ENCODE measurements at places on chromosomes 1 and 21.

DNA sequence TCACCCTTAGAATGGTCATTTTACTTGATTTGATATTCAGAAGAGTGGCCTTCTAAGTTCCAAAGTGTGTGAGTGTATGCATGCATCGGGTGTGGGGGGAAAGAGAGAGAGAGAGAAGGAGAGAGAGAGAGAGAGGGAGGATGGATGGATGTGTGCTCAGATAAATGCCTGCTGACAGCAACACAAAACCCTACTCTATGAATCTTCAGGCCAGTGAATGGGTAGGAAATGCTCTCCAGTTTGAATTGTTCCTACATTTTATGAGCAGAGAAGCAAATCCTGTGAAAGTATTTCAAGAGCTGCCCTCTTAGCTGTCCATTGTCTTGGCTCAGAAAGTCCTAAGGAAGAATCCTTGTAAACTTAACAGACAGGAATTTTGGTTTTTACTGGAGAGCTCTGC is 7.4 kb downstream of the JAM2 start:
- H3K36me3 ChIP-seq, result no peaks in the 10 kb centered on the region
- H3K27ac ChIP-seq, result no peak overlapping the region

- peaks cover 35% of the 10 kb centered on the region for H3K27me3 ChIP-seq
- H3K27ac ChIP-seq, result no peak overlapping the region
- no peaks in the 10 kb centered on the region for H3K36me3 ChIP-seq
- no peak for DNase-seq
Measured at GRCh38 chr1:182643699-182644098, 39.5 kb upstream of the RGS16 start.

GRCh38 chr1:199081739-199082138 is 442.9 kb downstream of the PTPRC start:
- peaks cover 2% of the 10 kb centered on the region for H3K4me1 ChIP-seq
- H3K4me3 ChIP-seq, result no peak overlapping the region
- H3K36me3 ChIP-seq, result peaks cover 3% of the 10 kb centered on the region
- DNase-seq, result no peak
- no peak overlapping the region for H3K27ac ChIP-seq

- peaks cover 35% of the 10 kb centered on the region for H3K27me3 ChIP-seq
- no peak for DNase-seq
- no peak overlapping the region for H3K4me3 ChIP-seq
- H3K36me3 ChIP-seq, result no peaks in the 10 kb centered on the region
Measured at GRCh38 chr1:20093940-20094391, 24.0 kb downstream of the PLA2G5 start.

DNA sequence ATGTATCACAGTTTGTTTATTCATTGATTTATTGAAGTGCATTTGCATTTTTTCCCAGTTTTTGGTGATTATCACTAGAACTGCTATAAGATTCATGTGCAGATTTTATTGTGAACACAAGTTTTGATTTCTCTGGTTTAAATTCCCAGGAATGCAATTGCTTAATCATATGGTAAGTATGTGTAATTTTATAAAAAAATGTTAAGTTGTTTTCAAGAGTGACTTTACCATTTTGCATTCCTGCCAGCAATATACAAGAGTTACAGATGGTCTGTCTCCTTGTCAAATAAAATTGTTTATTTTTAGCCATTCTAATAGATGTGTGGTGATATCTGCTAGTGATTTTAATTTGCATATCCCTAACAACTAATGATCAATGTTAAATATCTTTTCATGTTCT is 127.3 kb upstream of the APP start:
- no peaks in the 10 kb centered on the region for H3K4me1 ChIP-seq
- no peak for DNase-seq
- H3K27me3 ChIP-seq, result no peaks in the 10 kb centered on the region
- H3K36me3 ChIP-seq, result no peaks in the 10 kb centered on the region
- no peak overlapping the region for H3K27ac ChIP-seq

DNA sequence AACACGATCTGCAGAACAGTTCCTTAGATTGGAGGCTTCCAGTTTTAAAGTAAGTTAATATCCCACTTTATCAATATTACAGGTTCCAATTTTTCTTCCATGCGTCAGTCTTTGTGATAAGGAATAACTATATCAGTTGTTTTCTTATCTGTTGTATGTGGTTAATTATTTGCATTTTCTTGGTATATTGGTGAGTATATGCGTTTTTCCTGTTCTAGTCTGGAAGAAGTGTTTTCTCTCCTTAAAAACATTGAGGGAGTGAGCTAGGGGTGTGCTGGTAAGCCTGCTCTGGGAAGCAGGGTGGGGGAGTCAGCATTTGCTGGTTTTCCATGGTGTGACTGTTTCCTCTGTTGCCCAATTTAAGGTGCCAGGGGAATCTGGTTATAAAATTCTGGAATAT is 50.2 kb upstream of the KIF1B start:
- no peaks in the 10 kb centered on the region for H3K4me1 ChIP-seq
- DNase-seq, result no peak
- H3K27ac ChIP-seq, result no peak overlapping the region
- H3K27me3 ChIP-seq, result no peaks in the 10 kb centered on the region
- peaks cover 15% of the 10 kb centered on the region for H3K36me3 ChIP-seq
- no peak overlapping the region for H3K4me3 ChIP-seq

GRCh38 chr1:2530513-2531361 is 674 bp upstream of the HES5 start:
- no peaks in the 10 kb centered on the region for H3K36me3 ChIP-seq
- DNase-seq, result no peak
- H3K4me3 ChIP-seq, result peak overlapping the region; percentile 37
- peaks cover 91% of the 10 kb centered on the region for H3K27me3 ChIP-seq
